ENCODE measurements at places on chromosomes 13 and 19.

DNA sequence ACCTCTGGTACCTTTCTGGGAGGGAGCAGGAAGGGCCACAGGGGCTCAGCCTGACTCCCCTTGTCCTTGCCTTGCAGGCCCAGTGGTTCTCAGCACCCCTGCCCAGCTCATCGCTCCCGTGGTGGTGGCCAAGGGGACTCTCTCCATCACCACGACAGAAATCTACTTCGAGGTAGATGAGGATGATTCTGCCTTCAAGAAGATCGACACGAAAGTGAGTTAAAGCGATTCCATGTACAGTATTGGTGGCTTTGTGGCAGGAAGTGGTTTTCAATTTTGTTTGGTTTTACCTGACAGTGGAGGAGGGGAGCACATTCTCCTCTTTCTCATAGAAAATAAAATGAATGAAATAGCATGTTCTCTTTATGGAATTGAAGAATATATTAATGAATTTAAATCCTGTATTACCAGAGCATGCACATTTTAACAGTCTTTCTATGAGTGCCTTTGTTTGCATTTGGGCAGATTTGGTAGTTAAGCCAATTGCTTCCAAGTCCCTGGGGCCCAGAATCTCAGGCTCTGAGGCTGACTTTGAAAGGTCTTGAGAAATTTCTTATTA lies 4.1 kb downstream of the MAB21L1 start:
- DNase-seq = no peak

DNA sequence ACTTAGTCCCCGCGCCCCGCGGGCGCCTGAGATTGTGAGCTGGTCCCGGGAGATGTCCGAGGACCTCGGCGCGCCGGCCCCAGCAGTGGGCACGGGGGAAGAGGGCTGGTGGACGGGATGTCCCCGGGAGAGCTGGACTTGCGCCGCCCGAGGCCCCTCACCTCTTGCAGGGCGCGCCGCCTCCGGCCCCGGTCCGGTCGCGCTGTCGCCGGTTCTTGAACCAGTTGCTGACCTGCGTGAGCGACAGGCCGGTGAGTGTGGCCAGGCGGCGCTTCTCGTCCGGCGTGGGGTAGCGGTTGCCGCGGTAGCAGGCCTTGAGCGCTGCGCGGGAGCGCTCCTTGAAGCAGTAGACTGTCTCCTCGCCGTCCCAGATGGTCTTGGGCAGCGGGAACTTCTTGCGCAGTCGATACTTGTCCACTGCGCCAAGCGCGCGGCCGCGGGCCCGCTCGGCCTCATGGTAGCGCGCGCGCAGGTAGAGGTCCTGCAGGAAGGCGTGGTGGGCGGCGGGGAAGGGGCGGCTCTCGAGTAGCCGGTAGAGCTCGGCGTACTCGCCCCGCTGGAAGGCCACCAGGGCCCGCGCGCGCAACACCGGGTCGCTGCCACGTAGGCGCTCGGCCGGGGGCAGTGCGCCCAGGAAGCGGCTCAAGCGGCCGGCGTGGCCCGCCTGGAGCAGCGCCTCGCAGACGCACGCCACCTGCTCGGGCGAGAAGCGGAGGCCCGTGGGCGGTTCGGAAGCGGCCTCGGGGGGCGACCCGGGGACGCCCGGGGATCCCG lies 984 bp downstream of the SIX5 start:
- DNase-seq = no peak

DNA sequence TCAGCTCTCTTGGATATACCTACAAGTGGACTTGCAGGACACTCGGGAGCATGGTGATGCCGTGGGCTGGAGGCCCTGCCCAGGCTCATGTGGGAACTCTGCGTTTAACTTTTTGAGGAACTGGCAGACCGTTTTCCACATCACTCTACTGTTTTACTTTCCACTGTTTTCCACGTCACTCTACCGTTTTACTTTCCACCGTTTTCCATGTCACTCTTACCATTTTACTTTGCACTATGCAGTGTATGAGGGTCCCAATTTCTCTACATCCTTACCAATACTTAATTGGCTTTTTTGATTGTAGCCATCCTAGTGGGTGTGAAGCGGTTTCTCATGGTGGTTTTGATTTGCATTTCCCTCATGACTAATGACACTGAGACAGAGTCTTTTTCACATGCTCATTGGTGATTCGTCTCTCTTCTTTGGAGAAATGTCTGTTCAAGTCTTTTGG lies 40.5 kb downstream of the GATAD2A start:
- no peak for DNase-seq

DNA sequence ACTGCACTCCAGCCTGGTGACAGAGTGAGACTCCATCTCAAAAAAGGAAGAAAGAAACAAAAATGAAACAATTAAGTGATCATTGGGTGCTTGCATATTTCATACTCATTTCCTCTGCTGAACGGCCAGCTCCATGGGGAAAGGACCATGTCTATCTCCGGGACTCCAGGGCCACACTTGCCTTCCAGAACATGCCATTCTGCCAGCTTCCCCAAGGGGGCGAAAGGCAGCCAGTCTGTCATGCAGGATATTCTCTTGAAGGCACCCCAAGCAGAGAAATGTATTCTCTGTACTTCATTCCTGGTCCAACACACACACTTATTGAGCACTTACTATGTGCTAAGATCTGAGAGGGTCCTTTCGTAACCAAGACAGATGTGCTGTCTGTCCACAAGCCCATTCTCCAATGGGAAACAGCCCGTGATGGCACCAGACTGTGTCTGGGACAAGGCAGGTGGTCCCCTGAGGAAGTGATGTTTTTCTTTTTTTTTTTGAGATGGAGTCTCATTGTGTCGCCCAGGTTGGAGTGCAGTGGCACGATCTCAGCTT lies 10.2 kb upstream of the CARM1 start:
- DNase-seq = no peak

- no peak for DNase-seq
Measured at GRCh38 chr13:103140001-103140671, 73.9 kb upstream of the SLC10A2 start.

DNA sequence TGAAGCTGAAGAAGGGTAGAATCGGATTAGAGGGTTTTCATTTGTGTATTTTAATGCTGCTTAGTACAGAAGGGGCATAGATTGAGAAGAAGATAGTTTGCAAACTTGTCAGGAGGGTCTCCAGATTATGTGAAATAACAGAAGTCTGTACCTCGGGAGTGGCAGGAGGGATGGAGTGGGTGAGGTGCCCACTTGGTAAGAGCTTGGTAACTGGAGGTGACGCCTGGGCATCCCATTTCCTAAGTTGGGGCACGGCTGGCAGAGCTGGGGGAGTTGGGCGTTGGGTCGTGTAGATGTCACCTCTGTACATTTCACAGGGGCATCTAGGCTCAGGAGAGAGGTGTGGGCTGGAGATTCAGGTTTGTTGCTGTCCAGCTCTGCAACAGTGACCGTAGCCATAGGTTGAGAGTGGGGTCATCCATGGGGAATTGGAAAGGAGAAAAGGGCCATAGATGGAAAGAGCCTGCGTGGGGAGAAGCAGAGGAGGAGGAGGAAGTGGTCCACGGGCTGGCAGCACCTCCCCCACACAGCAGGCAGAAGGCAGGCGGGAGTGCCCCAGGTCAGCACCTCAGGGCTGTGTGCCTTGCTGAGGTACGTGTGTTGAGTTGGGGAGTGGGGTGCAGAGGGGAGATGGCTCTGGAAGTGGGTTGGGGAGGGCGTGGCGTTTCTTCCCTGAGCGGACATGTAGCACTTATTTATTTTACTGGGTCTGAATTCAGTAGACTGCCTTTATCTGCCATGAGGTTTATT lies 31.2 kb downstream of the MPHOSPH8 start:
- DNase-seq = no peak

GRCh38 chr19:4352701-4353121 lies 9.3 kb downstream of the MPND start:
- DNase-seq = no peak

- DNase-seq = no peak
Measured at GRCh38 chr13:107275945-107276614, 708.1 kb upstream of the ARGLU1 start.

GRCh38 chr13:26560456-26560855 lies 3.0 kb downstream of the WASF3 start:
- DNase-seq = no peak

DNA sequence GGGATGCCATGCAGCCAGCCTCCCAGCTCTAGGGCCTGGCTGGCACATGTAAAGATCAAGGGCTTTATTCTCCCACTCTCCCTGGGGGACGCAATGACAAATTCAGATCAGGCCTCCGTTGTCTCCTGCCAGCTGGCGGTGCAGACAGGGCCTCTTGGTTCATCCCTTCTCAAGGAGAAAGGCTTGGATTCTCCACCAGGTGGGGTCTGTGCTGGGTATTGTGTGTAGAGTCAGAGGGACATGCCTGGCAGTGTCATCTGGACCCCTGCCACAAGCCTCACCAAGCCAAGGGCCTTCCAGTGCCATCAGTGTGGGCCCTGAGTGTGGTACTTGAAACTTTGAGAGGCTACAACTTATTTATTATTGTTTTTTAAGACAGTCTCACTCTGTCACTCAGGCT lies 8.4 kb upstream of the PTPRS start:
- DNase-seq = no peak

DNA sequence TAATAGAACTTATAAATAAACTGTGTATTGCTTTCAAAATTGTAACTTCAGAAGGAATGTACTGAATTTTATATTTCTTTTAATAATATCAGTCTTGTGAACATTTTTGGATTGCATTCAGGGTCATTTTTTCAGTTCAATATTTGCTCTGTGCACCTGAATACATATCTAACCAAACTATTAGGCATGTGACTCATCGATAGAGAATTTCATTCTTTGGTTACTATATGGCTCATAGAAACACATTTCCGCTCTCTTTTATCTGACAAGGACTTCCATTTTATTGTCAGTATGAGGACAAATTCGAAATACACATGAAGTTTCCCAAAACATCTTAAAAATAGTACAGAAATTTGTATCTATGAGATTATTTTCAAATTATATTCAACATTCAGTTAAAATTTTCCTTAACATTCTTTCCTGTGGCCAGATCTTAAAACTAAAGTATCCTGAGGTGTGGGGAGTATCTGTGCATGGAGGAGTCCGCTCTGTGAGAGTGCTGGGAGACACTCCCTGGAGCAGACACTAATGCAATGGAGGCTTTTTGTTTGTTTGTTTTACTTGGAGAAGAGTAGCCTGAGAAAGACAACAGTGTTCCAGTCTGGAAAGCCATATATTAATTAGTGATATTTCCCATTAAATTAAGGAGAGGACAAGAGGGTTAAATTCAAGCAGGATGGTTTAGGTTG lies 483.6 kb downstream of the PCDH20 start:
- no peak for DNase-seq

GRCh38 chr19:13864667-13865570 lies 12.0 kb upstream of the NANOS3 start:
- DNase-seq = no peak

DNA sequence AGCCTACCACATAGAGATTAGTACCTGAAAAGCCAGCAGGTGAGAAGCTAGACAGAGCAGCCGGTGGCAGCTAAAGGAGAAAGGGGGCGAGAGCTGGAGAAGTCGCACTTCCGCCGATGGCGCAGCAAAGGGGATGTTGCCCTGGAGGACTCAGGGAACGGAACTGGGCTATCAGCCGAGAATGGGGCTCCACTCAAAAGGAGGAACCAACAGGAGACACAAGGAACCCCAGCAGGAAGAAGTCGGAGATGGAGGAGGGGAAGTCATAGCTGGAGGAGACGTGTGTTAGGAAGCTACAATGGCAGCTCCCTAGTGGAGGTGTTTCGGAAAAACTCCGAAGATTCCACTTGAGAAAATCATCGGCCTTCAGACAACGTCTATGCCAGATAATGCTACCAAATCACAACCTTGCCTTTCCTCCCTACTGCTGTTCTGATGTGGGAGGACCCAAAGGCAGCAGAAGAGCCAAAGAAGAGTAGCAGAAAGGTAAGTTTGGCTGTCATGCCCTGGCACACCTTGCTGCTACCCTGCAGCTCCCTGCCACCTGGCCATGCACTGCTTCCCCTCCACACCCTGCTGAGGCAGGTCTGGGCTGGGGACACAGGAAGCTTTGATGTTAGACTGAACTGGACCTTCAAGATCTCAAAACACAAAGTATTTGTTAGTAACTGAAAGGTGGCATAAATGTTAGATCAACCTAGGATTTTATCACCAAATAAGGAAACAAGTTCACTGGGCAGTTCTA lies 127.9 kb downstream of the DLEU7 start:
- DNase-seq = no peak
